ENCODE measurements at places on chromosomes 1 and 21. TPM values are rescaled to one million over a fixed set of nuclear protein-coding genes. Genes with fewer than 3 reads are reported as not detected.

GRCh38 chr1:165456861-165457260 lies 11.9 kb upstream of the RXRG start:
- H3K4me3 ChIP-seq: no peak overlapping the region
- H3K27me3 ChIP-seq: peaks cover 30% of the 10 kb centered on the region
- no peaks in the 10 kb centered on the region for H3K4me1 ChIP-seq
- DNase-seq: no peak

- no peak for DNase-seq
- no peak overlapping the region for H3K27ac ChIP-seq
- no peaks in the 10 kb centered on the region for H3K36me3 ChIP-seq
- H3K4me3 ChIP-seq: no peak overlapping the region
- peaks cover 10% of the 10 kb centered on the region for H3K27me3 ChIP-seq
Observed at GRCh38 chr1:162712317-162713029, 78.0 kb upstream of the HSD17B7 start.

DNA sequence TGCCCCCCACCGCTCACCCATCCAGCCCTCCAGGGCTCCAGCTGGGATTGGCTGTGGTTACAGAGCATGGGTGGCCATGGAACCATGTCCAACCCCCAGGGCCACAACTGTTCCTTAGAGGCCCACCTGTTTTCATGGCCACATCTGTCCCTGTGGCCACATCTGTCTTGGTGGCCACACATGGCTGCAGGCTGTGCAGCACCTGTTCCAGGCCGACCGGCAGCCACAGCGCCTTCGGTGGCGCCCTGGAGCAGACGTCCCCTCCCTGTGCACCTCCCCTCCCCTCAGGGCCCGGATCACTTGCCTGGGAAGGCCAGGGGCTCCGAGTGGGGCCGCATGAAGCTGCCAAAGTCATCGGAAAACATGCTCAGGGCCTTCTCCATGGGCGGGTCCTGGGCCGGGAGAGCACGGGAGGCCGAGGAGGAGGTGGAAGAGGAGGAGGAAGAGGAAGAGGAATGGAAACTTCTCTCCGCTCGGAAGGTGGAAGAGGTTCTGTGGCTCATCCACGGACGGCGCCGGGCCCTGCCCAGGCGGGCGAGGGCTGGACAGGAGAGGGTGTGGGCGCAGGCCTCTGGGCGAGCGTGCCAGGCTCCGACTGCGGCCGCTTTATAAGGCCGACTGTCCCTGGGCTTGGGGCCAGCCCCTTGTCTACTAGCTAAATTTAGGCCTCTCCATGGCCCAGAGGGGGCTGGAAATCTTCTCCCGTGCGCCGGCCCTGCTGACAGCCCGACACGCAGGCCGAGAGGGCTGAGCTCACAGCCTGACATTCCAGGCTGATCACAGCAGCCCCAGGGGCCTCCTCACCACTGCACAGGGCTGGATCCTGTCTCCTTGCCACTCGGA lies at the start of gene HSPB7:
Gene HSPB7, minus strand, starts transcription at position 583 of the 843 bp plus-strand sequence. Its CDS starts 80 bp downstream, at position 503.
- H3K27ac ChIP-seq: no peak within 1 kb of the TSS
- H3K27me3 ChIP-seq: peaks cover 4% of the 10 kb centered on the region
- H3K4me1 ChIP-seq: no peaks in the 10 kb centered on the region
- H3K4me3 ChIP-seq: no peak within 1 kb of the TSS
- no peaks in the 10 kb centered on the region for H3K36me3 ChIP-seq

GRCh38 chr1:15137809-15138208 lies 15.7 kb upstream of the TMEM51 start:
- peaks cover 1% of the 10 kb centered on the region for H3K4me1 ChIP-seq
- H3K27me3 ChIP-seq: peaks cover 47% of the 10 kb centered on the region
- H3K4me3 ChIP-seq: no peak overlapping the region
- H3K27ac ChIP-seq: no peak overlapping the region
- DNase-seq: no peak
- no peaks in the 10 kb centered on the region for H3K36me3 ChIP-seq

DNA sequence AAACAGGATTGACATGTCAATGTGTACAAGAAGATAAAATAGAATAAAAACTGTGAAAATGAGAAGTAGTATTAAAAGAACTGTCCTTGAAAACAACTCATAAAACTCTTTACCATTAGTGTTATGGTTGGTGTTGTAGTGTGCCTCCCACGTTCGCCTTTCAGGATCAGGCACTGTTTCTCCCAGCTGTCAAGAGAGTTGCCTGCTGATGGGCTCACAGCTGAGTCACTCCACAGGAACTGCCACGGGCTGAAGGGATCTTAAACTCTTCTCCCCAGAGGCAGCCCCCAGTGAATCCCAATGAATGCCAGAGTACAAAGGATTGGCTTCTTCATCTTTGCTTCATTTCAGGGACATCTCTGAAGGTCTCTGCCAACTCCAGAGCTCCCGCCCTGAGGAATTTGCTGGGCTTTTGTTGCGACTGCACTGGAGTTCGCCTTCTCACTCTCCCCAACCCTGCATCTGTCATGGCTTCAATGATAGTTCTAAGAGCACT lies 119.6 kb downstream of the ADGRL2 start:
- H3K27me3 ChIP-seq: no peaks in the 10 kb centered on the region
- no peak overlapping the region for H3K27ac ChIP-seq
- no peaks in the 10 kb centered on the region for H3K36me3 ChIP-seq
- no peak overlapping the region for H3K4me3 ChIP-seq
- no peak for DNase-seq
- H3K4me1 ChIP-seq: no peaks in the 10 kb centered on the region

DNA sequence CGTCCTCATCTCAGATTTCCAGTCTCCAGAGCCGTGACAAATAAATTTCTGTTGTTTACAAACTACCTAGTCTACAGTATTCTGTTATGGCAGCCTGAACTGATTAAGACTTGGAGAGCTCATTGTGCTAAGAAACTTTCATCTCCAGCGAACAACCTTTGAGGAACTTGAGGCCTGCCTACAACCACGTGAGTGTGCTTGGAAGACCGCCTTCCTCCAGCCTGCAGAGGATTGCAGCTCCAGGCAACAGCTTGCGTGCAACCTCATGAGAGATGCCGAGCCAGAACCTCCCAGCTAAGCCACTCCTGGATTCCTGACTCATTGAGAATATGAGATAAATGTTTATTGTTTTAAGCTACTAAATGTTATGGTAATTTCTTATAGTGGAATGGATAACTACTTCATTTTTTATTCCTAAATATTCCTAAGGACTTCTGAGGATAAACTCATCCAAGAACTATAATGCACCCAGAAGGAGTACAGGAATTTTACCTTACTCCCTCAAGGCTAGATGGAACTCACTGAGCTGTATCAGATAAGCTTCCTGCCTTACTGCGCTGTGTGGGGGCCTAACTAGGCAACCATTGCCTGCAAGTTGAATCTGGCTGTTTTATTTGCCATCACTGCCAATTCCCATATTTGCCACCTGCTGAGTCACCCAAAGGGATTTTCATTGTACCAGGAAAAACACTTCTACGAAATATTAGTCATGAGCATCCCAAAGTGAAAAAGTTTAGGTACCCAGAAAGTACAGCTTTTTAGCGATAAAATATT lies 17.6 kb downstream of the FAM177B start:
- DNase-seq: no peak
- H3K4me1 ChIP-seq: no peaks in the 10 kb centered on the region
- no peak overlapping the region for H3K4me3 ChIP-seq
- H3K27me3 ChIP-seq: peaks cover 7% of the 10 kb centered on the region

DNA sequence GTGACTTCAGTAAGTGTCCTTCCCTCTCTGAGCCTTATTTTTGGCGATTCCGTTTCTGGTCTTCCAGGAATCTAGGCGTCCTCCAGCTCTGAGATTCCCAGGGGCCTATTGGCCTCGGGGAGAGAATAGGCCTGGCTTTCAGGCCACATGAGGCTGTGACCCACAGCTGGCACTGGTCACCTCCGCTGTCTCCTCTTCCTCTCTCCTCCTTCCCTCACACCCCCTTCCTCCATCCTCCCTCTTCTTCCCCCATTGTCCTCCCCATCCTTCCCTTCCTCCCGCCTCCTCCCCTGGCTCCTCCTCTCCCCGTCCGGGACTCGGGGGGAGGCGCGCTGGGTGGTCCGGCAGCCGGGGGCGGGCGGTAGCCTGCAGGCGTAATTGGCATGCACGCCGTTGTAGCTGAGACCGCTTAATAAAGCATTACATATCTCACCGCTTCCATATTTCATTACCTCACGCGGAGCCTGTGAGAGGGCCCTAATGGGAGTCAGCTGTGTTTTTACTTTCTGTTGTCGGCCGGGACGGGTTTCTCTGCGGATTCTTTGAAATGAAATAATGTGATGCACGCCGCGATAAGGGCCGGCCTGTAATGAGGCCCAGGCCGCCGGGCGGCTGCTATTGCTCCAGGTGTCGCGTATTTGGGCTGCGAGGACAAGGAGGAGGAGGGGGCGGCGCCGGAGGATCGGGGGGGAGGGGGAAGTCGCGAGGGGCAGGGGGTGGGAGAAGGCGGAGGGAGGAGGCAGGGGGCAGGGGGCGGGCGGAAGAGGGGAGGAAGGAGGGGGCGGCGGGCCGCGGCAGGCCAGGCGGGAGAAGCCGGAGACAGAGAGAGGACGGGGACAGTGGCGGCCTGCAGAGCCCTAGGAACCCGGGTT lies 95.3 kb downstream of the FOXD2 start:
- H3K4me3 ChIP-seq: peak overlapping the region; percentile 38
- H3K27ac ChIP-seq: no peak overlapping the region
- H3K36me3 ChIP-seq: no peaks in the 10 kb centered on the region
- peaks cover 4% of the 10 kb centered on the region for H3K4me1 ChIP-seq
- DNase-seq: peak; percentile 27
- peaks cover 49% of the 10 kb centered on the region for H3K27me3 ChIP-seq

DNA sequence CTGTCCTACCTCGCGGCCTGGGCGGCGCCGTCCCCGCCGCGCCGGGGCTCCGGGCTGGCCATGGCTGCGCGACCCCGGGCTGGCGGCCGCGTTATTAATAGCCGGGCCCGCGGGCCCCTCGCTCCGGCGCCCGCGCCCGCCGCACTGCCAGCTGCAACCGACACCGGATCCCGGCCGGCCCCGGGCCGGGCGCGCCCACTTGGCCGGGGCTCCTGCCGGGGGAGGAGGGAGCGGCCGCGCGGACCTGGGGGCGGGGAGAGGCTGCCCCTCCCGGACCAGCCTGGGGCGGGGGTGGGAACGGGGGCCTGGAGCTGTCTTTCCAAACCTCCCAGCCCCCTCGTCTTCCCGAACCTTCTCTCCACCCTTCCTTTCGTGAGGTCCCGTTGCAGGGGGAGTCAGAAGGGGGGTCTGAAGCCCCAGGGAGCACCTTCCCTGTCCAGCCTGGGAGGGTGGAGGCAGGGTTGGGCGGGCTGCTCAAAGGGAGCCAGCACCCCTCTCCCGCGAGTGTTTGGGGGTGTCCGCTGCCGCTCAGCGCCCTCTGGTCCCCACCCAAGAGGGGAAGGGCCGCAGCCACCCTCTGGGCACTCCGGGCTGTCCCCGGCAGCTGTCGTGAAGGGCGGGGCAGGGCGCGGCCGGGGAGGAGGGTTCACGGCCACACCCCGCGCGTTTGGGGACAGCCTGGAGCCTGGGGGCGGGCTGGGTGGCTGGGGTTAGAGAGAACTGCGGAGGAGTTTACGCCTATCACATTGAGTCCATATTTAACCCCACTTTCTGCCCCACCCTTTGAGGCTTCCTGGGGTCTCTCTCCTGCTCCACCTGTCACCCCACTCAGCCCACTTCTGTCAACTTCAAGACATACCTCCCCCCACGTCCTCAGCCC lies at the start of gene SYNC:
Gene SYNC, minus strand, starts transcription at position 172 of the 880 bp plus-strand sequence. Its CDS starts 110 bp downstream, at position 62.
- peaks cover 37% of the 10 kb centered on the region for H3K27me3 ChIP-seq
- H3K4me3 ChIP-seq: no peak within 1 kb of the TSS
- H3K4me1 ChIP-seq: peaks cover 8% of the 10 kb centered on the region
- DNase-seq: peak; percentile 33

DNA sequence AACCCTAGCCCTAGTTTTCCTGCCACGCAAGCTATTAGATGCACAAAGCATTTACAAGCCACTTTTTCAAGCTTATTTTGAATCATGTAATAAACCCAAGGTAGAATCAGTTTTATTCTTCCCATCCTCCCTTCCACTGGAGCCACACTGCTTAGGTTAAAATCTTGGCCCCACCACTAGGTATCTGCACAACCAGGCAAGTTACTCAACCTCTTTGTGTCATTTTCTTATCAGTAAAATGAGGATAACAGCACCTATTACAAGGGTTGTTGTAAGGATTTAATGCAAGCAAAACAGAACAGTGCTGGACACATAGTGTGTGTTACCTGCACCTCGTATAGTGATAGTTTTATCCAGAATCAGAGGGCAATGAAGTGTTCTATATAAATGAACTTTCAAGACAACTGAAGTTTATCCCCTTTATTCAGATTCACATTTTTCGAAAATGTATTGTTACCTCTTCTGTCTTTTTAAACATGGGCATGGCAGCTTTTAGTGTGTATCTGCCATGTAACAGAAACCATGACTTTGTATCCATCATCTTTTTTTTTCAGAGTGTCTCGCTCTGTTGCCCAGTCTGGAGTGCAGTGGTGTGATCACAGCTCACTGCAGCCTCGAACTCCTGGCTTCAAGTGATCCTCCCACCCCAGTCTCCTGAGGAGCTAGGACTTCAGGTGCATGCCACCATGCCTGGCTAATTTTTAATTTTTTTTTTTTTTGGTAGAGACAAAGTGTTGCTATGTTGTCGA lies 17.2 kb upstream of the TTC39A start:
- H3K27ac ChIP-seq: no peak overlapping the region
- H3K27me3 ChIP-seq: peaks cover 33% of the 10 kb centered on the region

- no peak overlapping the region for H3K27ac ChIP-seq
- no peaks in the 10 kb centered on the region for H3K4me1 ChIP-seq
- peaks cover 4% of the 10 kb centered on the region for H3K27me3 ChIP-seq
- H3K4me3 ChIP-seq: no peak overlapping the region
Observed at GRCh38 chr1:244011786-244012185, 39.3 kb upstream of the ZBTB18 start.

DNA sequence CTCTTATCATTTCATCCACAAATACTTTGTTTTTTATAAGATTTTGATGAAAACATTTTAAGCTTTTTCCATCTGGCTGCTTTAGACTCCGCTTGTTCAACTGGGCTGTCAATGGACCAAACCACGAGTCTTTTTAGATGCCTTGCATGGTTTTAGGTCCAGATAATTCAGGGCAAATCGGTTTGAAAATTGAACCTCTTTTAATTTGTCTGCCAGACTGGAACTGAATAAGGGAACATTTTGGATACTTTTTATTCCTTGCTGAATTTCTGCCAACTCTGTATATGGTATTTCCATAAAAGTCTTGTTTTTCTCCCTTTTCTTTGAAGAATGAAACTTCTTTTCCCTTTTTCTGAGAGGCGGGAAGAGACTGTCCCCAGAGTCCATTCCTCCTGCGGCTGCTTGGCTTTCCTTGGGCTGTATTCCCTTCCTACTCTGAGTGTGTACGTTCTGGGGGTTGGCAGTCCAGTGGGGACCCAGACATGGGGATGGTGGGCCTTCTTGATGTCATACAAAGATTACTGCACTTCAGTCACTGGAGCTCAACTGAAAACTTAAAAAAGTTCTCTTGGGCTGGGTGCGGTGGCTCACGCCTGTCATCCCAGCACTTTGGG lies 46.5 kb upstream of the CNN3 start:
- H3K4me3 ChIP-seq: no peak overlapping the region
- H3K27me3 ChIP-seq: no peaks in the 10 kb centered on the region
- no peak overlapping the region for H3K27ac ChIP-seq
- no peaks in the 10 kb centered on the region for H3K36me3 ChIP-seq

GRCh38 chr1:14115976-14116375 lies 416.0 kb downstream of the PRDM2 start:
- H3K27ac ChIP-seq: no peak overlapping the region
- peaks cover 5% of the 10 kb centered on the region for H3K27me3 ChIP-seq
- H3K4me3 ChIP-seq: no peak overlapping the region
- no peak for DNase-seq

GRCh38 chr1:43552059-43552742 lies 21.5 kb downstream of the PTPRF start:
- DNase-seq: no peak
- H3K4me3 ChIP-seq: no peak overlapping the region
- H3K27me3 ChIP-seq: peaks cover 9% of the 10 kb centered on the region
- H3K4me1 ChIP-seq: peaks cover 8% of the 10 kb centered on the region
- no peak overlapping the region for H3K27ac ChIP-seq

Gene PGLYRP3
- not detected for total RNA-seq

Gene PLK3
- 64.8 TPM for total RNA-seq

Gene ZNF648
- not detected for total RNA-seq

Gene PRR9
- total RNA-seq: not detected
